ENCODE measurements at places on chromosomes 1 and 21.
A peak's percentile ranks its signal among the peaks of the same experiment; 100 is the strongest.

DNA sequence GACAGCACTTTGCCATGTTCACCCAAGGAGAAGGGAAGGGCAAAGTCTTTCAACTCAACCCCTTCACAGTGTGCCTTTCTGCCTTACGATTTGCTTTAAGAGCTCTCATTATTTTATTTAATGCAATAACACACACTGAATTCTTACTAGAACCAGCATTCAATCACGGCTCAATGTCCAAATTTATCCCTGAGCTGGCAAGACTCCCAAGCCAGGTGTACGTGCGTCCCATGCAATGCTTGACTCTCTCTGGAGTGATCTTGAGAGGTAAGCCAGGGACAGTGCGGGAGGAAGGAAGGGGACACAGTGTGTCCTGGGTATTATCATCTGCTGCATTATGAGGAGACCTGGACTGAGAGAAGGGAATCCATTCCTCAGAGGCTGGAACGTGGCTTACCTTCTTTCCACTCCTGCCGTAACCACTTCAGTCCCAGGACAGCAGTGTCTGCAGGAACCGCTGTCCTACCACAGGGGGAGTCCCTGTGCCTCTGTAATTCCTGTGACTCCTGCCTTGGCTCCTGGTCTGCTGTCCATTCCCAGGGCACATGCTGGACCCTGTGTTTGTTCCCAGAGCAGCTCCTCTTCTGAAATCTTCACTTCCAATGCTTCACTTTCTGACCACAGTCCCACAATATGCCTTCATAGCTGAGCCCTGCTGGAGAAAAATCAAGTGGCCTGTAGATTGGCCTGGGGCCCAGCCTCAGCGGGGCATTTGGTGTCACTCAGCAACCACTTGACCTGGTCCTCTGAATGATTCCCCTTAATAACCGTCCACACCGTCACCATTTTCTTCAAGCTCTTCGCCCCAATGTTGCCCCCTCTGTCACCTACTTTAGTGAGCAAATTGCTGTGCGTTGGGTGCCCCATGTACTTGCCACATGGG, 28.6 kb upstream of the STUM start:
- DNase-seq = no peak

DNA sequence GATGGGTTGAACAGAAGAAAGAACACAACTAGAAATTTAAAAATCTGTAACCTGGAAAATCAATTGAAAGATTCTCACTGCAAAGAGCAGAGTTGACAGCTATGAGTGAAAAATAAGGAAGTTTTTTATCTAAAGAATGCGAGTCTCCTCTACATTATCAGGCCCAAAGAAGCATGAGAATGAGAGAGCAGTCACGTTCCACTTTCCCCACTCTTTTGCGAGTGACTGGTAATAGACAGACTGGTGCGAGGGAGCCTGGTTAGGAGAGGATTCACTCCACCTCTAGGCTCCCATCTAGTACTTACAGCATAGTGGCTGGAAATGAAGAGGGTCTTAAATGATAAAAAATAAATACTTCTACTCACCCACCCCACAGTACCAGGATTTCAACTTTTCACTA, 52.0 kb downstream of the PRDX6 start:
- DNase-seq = no peak

GRCh38 chr1:230725256-230726012, 11.5 kb upstream of the AGT start:
- DNase-seq = no peak

GRCh38 chr1:58583496-58583895, 6.4 kb upstream of the TACSTD2 start:
- no peak for DNase-seq

- DNase-seq = no peak
These were observed 37.3 kb upstream of the EDN2 start for GRCh38 chr1:41521766-41522165.

DNA sequence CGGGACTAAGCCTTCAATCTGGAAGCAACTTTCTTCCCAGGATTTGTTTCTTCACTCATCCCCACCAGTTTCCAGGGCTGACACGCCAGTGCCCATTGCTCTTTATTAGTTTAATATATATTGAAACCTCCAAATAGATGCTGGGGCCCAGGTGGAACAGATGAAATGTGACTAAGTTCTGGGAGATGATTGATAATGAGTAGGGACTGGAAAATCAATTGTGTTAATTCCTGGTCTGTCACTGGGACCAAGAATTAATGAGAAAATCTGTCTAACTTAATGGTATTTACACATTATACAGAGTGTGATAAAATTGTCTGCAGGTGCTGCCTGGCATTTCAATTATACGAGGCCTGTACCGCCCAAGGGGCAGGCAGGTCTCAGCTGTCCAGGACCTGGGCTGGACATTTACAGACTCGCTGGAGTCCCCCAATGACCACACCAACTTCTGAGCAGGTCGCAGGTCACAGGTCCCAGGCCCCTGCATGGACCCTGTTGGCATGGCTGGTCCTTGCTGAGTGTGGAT, 35.8 kb downstream of the UBIAD1 start:
- DNase-seq = no peak

- no peak for DNase-seq
These were observed 7.1 kb upstream of the SORT1 start for GRCh38 chr1:109404838-109405237.

- no peak for DNase-seq
These were observed 25.1 kb upstream of the RUNX3 start for GRCh38 chr1:24955161-24955560.

- DNase-seq = no peak
These were observed 35.1 kb upstream of the DIP2A start for GRCh38 chr21:46423546-46424038.

DNA sequence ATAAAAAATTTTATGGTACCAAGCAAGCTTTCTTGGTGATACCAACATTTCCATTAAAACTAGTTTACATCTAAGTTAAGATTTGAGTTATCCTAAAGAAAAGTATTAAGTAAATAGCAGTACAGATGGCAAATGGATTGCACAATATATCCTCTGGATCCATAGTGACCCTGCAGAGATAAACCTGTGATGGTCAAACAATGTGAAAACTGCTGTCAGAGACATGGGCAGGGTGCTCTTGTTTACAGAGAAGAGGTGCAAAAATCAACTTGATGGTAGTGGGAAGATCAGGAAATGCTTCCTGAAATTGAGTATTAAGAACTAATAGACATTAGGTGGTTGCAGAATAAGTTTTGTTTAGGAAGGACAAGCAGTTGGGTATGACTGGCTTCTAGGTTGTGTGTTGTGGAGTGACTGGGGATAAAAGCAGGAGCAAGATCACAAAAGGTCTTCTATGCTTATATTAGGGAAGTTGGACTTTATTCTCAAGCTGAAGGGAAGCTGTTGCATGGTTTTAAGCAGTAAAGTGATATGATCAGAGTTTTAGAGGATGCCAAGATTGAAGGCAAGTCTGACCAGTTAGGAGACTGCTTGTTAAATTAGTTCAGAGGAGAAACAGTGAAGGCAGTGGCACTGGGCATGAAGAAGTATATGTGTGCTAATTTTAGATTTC, 9.9 kb downstream of the TTC3 start:
- DNase-seq = no peak

DNA sequence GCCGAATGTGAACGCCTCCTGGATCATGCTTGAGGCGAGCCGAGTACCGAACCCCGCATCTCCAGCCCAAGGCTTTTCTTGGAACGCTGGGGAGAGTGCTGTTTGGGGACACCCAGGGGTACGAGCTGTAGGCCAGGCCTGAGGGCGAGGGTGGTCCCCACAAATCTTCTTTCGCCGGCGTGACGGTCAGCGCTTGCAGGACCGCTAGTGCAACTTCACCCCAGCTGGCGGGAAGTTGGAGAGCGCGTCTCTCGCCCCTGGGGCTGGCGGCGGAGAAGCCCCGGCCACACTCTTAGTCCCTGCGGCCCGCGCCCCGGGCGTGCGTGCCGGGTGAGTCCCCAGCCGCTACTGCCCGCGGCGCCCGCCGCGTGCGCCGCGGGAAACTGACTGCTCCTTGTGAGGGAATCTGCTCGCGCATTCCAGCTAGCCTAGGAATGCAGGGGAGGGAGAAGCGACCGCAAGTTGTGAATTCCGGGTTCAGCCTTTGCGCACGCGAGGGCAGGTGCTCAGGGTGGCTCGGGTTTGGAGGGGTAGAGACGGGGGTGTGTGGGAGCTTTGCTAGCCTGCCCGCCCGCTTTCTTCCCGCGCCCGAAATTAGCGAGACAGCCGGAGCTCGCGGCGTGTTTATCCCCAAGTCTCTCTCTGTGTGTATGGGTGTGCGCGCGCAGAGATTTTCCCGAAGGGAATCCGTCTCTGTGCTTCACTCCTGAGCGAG, 884 bp downstream of the LHX4 start:
- no peak for DNase-seq

GRCh38 chr21:33490991-33491372, 534 bp downstream of the DNAJC28 start:
- no peak for DNase-seq

DNA sequence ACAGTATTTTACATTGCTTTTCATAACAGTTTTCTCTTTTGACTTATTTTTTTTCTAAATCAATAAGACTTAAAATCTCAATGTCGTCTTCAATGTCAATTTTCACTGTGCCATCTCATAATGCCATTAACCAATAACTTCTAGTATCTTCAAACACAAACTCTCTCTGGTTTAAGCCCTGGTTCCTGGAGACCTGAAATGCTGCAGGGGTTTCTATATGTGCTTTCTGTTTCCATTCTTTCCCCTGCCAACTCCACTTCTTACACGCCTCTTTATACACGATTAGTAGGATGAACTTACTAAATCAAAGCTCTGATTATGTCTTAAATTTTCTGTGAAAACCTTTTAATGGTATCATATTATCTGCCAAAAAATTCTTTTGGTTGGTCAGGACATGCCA, 191.4 kb downstream of the AMY1C start:
- DNase-seq = no peak

DNA sequence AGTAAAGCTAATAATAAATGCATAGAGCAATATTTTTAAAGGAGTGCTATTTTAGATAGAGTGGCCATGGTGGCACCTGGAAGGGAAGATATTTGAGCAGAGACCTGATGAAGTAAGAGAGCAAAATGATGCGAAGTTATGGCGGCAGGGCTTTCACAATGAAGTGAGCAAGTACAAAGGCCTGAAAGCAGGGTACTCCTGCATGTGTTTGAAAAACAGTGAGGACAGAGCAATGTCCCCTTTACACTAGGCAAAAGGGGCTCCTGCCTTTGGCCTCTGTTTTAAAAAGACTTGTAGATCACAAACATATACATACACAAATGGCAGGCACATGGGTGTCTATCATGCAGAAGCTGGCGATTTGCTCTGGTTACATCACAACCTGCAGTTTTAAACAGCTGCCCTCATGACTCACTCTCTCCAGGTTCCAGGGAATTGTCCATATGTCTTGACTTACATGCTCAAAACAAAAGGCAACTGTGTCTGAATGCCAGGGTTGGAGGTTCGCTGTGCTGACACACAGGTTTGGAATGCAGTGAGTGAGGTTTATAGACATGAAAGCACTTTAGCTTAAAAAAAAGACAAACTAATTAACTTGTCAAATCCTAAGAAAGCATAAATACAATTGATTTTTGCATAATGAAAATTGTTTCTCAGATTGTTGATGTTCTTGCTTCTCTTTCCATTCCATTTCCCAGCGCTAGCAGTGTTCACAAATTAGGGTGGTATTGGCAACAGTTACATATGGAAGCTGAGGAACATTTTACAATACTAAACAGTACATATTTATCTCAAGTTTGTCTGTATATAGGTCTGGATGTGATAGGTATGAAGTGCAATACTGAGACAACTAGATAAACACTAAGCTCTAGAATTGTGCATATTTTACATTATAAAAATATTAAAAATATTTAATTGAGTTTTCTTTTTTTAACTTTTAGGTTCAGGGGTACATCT, 313.9 kb downstream of the BARHL2 start:
- DNase-seq = no peak

GRCh38 chr1:56434740-56435139, 144.6 kb downstream of the PLPP3 start:
- no peak for DNase-seq

GRCh38 chr1:241990040-241990439, 8.9 kb downstream of the MAP1LC3C start:
- no peak for DNase-seq

DNA sequence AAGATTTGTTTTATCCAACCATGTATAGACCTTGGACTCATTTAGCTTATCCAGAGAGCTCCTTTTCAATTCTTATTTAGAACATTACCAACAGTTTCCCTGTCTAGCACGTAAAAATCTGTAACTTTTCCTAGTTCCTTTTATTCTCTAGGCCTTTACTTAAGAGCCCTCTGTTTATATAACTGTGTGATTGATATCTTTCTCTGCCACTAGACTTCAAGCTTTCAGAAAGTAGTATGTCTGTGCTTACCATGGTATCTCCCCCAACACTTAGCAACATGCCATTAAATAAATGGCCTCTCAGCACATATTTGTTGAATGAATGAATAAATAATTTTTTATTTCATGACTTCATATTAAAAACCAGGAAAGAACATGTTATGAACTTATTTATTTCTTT, 209.4 kb downstream of the PTPRC start:
- DNase-seq = no peak

DNA sequence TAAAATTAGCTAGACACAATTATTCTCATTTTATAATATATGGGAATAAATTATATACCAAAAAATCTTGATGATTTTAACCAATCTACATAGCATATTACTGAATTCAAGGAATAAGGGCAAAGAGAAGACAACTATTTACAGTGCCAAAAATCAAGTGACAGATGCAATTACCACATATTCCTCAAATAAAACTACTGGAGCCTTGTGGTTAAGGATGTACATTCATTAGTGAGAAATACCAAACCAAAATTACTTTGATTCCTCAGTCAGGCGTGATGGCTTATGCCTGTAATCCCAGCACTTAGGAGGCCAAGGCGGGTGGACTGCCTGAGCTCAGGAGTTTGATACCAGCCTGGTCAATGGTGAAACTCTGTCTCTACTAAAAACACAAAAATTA, 68.8 kb upstream of the RBM34 start:
- DNase-seq = no peak

- DNase-seq = no peak
These were observed 1.4 kb downstream of the PSEN2 start for GRCh38 chr1:226871636-226872327.

- DNase-seq = no peak
These were observed 97.0 kb upstream of the GRIK3 start for GRCh38 chr1:37131281-37131680.

DNA sequence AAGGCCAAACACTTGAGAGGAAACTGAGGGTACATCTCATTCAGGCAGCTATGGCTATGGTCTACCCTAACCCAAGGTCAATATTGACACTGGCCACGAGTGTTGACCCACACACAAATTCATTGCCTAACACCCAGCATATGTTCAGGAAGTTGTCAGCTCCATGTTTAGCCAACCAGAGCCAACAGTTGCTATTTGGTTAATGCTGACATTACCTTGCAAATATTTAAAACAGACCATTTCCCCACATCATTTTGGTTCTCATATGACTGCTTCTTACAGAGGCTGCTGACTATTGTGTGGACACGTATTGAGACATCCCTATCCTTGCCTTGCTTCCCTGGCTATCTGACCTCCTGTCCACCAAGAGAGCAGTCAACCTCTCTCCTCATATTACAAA, 97.3 kb downstream of the LMX1A start:
- DNase-seq = no peak

- peak; percentile 66 for DNase-seq
These were observed 660 bp upstream of the PDE4B start for GRCh38 chr1:65791801-65792668.

Data from H1 (cell line).